ENCODE measurements at places on chromosomes 5 and 9.

GRCh38 chr5:54621048-54621447 is 103.5 kb downstream of the SNX18 start:
- H3K27me3 ChIP-seq: no peaks in the 10 kb centered on the region
- H3K4me3 ChIP-seq: no peak overlapping the region
- no peak overlapping the region for H3K27ac ChIP-seq
- no peaks in the 10 kb centered on the region for H3K36me3 ChIP-seq
- H3K4me1 ChIP-seq: no peaks in the 10 kb centered on the region

DNA sequence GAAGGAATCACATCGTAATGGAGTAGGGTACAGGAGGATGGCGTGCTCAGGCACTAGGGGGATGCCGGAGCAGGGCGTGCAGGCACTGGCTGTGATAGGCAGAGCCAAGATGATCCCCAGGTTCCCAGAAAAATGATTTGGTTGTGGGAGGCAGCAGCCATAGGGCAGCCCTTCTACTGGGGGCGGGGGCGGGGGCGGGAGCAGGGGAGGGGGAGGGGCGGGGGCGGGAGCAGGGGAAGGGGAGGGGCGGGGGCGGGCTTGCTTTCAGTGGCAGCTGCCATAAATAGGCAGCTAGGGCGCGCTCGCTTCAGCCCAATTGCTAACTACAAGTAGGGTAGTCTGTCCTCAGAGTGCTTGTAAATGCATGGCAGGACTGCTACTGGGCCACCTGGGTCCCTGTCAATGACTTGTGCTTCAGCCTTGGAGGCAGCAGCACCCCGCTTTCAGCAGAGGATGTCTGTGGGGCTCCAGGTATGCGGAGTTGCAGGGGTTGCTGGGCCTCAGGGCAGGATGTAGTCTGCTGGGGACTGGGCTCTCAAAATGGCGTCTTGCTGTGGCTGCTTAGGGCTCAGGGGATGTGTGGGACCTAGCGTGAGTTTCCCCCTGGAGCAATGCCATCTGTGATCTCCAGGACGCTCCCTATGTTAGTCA is 354.3 kb downstream of the RAB3C start:
- H3K27ac ChIP-seq: no peak overlapping the region
- H3K27me3 ChIP-seq: no peaks in the 10 kb centered on the region
- H3K4me1 ChIP-seq: peaks cover 14% of the 10 kb centered on the region
- no peak overlapping the region for H3K4me3 ChIP-seq
- no peak for DNase-seq

GRCh38 chr5:171115519-171115918 is 193.5 kb upstream of the TLX3 start:
- H3K4me3 ChIP-seq: no peak overlapping the region
- no peaks in the 10 kb centered on the region for H3K27me3 ChIP-seq
- no peak for DNase-seq
- H3K27ac ChIP-seq: no peak overlapping the region
- H3K4me1 ChIP-seq: no peaks in the 10 kb centered on the region

DNA sequence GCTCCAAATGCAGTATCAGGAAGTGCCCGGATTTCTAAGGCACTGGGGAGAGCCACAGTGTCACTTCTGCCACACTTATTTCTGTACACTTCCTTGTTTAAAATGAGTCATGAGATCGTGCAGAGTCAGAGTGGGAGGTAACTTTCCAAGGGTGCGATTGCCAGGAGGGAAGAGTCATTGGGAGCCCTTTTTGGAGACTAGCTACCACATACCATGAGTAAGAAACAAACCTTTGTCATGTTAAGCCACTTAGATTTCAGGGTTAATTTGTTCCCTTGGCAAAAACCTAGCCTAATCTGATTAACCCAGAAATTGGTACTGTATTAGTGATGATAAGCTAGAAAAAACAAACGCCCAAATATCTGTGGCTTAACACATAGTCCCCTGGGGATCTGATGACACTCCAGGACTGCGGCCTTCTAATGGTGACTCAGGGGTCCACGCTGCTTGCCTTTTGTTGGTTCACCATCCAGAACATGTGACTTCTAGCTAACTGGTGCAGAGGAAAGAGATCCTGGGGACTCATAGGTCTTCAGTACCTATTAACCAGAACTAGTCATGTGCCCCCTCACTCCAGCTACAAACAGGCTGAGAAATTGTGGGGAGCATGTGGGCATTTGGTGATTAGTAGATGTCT is 48.6 kb upstream of the TLE1 start:
- no peak overlapping the region for H3K4me3 ChIP-seq
- H3K27ac ChIP-seq: no peak overlapping the region
- H3K4me1 ChIP-seq: no peaks in the 10 kb centered on the region

DNA sequence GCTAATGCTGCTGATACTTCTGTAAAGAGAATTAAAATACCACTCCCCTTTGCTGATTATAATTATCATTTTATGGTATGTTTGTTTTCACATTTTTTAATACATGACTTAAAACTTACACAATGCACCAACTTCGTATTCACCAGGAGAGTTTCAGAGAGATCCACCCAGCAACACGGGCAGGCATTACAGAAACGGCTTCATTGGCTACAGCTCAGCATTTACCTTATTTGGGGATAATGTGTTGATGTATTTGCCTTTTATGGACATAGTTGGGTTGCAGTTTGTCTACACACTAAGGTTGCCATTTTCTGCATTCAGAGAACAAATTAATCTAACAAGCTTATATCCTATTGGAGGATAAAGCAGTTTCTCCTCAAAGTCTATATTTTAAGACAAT is 423.6 kb downstream of the PRDM9 start:
- H3K27me3 ChIP-seq: no peaks in the 10 kb centered on the region
- no peak overlapping the region for H3K4me3 ChIP-seq
- no peaks in the 10 kb centered on the region for H3K36me3 ChIP-seq
- H3K4me1 ChIP-seq: no peaks in the 10 kb centered on the region

DNA sequence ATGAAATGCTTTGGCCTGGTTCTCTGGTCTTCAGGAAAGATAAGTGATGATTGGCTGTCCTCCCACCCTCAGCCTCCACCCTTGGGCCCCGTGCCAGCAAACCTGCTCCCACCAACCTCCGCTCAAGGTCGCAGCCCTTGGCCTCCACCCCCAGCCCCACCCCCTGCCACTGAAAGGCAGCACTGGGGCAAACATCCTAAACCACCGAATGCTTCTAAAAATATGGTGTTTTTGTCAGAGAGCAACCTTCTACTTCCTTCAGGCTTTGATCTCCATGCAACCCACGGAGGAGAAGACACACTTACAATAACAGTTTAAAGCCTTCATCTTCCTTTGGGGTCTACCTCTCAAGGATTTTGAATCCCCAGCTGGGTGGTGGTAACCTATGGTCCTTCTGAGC is 24.0 kb upstream of the TCF7 start:
- H3K27me3 ChIP-seq: no peaks in the 10 kb centered on the region
- H3K27ac ChIP-seq: no peak overlapping the region
- H3K4me3 ChIP-seq: peak overlapping the region; percentile 31
- no peaks in the 10 kb centered on the region for H3K36me3 ChIP-seq

DNA sequence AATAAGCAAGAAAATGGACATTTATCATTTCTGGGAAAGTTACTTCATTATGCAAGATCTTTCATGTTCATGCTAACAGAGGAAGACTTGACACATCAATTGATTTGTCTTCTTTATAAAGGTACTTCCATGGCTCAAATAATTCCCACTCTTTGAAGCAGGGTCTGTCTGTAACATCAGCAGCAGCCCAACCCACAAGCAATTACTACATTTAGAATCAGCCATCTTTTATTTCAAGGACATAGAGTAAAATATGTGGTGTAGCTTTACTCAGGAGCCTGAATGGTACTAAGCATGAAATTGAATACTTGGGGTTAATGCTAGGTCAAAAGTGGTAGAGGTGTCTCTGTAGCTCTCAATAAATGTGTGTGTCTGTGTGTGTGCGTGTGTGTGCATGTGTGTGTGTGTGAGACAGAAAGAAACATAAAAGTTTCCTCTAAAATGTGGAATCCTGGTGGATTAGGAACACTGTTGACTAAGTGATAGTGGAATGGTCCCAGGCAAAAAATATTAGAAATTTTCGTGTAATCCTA is 581.1 kb downstream of the CAAP1 start:
- H3K36me3 ChIP-seq: no peaks in the 10 kb centered on the region
- DNase-seq: no peak
- no peaks in the 10 kb centered on the region for H3K27me3 ChIP-seq
- no peaks in the 10 kb centered on the region for H3K4me1 ChIP-seq

DNA sequence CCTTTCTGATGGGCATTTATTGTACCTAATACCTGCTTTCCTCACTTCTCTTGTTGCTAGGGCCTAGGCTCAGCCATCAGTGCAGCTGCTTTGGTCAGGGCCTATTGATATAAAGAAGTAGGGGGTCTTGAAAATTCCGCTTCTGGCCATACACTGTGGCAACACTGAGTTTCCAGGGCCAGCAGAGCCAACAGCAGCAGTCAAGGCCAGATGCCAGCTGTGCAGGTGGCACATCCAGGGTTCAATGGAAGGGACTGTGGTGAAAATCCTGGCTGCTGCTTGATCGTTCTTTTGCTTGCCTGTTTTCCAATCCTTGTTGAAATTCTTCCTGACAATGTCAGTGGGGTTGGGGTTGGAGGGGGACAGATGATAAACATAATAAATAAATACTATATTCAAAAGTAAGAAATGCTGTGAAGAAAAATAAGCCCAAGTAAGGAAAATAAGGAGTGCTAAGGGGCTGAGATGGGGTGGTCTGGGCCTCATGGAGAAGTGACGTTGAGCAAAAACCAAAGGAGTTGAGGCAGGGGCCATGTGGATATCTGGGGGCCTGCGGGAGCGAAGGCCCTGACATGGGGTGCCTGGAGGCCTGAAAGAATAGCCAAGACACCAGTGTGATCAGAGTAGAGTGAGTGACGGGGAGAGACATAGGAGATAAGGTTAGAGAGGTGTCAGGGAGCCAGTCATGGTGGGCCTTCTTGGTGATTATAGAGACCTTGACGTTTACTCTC is 91.0 kb upstream of the ALDH1B1 start:
- no peaks in the 10 kb centered on the region for H3K36me3 ChIP-seq
- DNase-seq: no peak
- H3K27me3 ChIP-seq: no peaks in the 10 kb centered on the region
- H3K27ac ChIP-seq: no peak overlapping the region
- no peaks in the 10 kb centered on the region for H3K4me1 ChIP-seq
- no peak overlapping the region for H3K4me3 ChIP-seq

GRCh38 chr9:109967651-109968642 is 187.9 kb downstream of the PALM2AKAP2 start:
- peaks cover 31% of the 10 kb centered on the region for H3K4me1 ChIP-seq
- H3K36me3 ChIP-seq: no peaks in the 10 kb centered on the region
- no peak overlapping the region for H3K27ac ChIP-seq
- DNase-seq: no peak
- no peak overlapping the region for H3K4me3 ChIP-seq

Data from CD8-positive, alpha-beta memory T cell (primary cell).